ENCODE measurements at places on chromosomes 2 and 18. TPM values are rescaled to one million over a fixed set of nuclear protein-coding genes. Genes with fewer than 3 reads are reported as not detected.
A peak's percentile ranks its signal among the peaks of the same experiment; 100 is the strongest.

Gene CABYR
- 5.8 TPM for total RNA-seq

Gene SGO2
- total RNA-seq: 22.9 TPM

- DNase-seq: no peak
Observed at GRCh38 chr2:10157293-10157692, 34.8 kb downstream of the RRM2 start.

DNA sequence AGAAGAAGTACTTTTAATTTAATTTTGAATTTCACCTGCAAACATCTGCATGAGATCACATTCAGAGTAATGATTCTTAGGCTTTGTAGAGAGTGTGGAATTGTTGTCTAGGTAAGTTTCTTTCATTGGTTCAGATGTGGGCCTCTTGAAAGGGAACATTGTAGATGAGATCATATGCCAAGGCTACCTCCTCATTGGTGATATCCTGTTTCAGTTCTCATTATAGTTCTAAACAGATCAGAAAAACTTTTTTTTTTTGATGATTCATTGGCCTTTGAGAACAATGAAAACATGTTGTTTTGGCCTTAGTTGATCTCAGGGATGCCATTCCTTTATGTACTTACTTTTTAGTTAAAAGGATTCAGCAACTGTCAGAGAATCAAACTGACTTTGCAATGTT, 44.5 kb downstream of the EML6 start:
- no peak for DNase-seq

DNA sequence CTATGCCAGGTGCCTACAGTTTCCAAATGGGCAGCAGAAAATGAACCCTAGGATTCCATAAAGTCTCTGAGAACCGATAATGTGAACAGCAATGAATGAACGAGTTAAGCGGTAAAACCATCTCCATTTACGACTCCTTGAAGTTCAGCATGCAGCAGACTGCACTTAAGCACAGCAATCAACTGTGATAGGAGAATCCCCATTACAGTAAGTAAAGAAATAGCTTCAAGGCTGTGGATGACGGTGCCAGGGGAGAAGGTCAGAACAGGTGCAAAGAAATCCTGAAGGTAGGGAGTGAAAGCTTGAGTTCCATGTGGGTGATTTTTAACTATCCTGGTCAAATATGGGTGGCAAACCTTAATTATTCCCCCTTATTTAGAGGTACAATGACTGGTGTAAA, 444.4 kb downstream of the NCKAP5 start:
- DNase-seq: no peak

GRCh38 chr2:74659462-74659861, 5.4 kb downstream of the SEMA4F start:
- no peak for DNase-seq

DNA sequence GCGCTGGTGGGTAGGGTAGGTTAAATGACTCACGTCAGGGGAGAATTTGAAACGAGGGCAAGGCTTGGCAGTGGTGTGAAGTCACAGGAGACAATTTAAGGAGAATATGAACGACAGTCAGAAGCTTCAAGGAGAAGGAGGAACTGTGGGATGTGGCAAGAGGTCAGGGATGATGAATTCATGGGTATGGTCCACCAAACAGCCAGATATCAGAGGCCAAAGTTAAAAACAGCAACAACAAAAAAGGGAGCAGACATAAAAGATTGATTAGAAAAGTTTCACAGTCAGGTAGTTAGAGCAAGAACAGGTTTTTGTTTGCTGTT, 1.4 kb upstream of the ZNF396 start:
- DNase-seq: no peak

DNA sequence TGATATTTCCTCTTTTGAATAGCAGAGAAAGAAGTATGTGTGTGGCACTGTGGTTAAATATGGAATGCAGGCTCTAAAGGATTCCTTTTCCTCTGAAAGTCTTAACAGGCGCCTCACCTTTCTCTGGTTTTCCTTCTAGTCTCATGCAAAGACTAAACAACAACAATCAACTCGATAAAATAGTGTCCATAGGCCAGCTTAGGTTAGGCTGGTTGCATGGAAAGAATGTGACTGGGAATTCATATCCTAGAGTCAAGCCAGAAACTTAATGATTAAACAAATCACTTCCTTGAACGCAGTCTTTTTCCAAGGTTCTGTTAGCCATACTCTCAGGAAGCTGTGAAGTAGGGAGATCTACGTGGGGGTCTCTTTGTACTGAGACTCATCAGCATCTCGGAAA, 800.8 kb upstream of the ID2 start:
- DNase-seq: no peak

- no peak for DNase-seq
Observed at GRCh38 chr2:157789933-157790511, 86.1 kb downstream of the ACVR1 start.

DNA sequence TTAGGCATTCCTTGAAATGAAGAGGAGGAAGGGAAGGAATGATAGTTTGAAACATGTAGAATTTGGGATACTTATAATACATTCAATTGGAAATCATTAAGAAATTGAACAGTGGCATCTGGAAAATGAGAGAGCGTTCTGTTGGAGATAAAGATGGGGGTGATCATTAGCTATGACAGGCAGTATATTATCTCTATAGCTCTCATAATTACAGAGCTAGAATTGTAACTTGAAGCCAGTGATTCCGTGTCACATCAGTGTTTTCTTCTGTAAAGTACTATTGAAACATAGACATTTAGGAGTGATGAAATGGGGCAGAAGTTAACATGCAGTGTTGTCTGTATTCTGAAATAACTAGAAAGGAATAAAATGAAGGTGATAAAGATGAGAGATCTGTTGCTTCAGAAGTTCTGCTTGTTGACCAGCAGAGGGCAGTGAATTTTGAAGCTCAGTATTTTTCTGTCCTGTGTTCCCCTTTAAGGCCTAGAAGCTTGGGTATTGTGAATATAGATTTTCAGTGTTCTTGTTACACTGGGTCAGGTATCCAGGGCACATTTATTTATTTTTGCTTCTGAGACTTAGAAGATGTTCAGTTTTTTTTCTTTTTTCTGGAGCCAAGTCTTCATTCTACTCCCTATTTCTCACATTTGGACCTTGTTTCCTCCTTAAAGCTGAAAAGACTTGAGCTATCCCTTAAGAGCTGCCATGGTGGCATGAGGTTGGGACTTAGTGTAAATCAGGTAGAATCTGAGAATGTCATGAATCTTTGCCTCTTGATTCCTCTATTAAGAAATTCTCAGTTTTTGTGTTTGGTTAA, 157.4 kb downstream of the TAF4B start:
- peak; percentile 56 for DNase-seq

GRCh38 chr2:70943205-70943871, 7.6 kb downstream of the ATP6V1B1 start:
- no peak for DNase-seq
